NCI-H446 treated with DMSO at 0.1 percent for 48 hours (cell line): ENCODE measurements at places on chromosomes 2 and 18.

GRCh38 chr18:30358555-30358954, 684.0 kb downstream of the DSC3 start:
- no peak for DNase-seq

DNA sequence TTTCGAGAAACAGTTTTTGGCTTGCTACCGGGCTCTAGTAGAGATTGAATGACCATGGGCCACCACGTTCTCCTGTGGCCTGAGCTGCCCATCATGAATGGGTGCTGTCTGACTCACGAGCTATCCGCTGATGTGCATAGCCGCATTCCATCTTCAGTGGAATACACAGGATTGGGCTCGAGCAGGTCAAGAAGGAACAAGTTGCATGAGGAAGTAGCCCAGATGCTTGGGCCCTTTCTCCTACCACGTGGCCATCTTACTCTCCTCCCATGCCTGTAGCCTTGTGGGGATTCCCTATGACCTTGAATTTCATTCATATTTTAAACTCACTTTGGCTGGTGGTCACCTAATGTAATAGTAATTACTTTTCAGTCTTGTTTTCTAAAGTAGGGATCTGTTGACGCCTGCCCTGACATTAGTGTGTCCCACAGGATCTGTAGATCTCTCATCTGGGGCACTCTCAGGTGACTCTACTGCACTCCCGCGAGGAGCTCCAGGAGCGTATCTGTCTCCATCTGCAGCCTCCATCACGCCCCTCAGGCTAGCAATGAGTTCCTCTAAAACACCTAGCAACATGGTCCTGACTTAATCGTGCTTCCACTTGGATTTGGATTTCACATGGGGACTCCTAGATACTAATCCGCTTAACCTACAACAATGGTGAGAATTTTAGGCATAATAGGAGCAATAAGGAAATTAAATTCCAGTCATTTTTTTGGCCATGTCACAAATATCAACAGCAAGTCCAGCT, 67.8 kb downstream of the PSMG2 start:
- no peak for DNase-seq

DNA sequence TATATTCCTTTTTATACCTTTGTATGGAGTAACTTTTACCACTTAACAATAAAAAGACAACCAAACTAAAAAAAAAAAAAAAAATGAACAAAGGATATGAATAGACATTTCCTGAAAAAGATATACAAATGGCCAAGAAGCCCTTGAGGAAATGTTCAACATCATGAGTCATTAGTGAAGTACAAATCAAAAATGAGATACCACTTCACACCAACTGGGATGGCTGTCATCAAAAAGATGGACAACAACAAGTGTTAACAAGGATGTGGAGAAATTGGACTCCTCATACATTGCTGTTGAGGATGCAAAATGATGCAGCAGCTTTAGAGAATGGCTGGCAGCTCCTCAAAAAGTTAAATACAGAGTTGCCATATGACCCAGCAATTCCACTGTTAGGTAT, 22.6 kb upstream of the SCYGR2 start:
- DNase-seq: no peak

DNA sequence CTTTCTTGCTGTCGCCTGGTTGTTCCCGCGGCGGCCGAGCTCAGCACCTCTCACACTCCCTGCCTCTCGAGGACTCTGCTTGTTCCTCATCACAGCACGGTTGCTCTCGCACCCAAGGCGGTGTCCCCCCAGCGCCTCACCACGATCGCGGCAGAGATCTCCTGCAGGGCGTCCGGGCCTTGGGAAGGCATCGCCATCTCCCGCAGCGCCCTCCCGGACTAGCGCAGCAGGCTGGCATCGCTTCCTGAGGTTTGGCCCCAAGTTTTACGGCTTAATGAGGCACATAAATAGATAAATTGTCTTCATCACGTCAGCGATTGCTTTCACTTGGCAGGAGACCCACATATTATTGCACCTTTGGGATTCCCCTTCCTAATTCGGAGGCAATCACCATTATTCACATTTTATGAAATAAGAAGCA, 125.4 kb downstream of the RGPD3 start:
- no peak for DNase-seq
